Upper lobe of right lung (tissue), 1 donor: ENCODE measurements at places on chromosomes 6 and 20. TPM values are rescaled to one million over a fixed set of nuclear protein-coding genes. Genes with fewer than 3 reads are reported as not detected.

DNA sequence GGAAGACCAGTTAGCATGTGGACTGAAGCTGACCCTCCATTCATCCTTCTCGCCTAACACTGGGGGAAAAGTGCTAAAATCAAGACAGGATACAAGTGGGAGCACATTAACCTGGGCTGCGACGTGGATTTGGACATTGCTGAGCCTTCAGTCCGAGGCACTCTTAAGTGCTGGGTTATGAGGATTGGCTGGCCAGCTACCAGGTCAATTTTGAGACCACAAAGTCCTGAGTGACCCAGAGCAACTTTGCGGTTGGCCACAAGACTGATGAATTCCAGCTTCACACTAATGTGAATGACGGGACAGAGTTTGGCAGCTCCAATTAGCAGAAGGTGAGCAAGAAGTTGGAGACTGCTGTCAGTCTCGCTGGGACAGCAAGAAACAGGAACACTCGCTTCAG, 20.7 kb downstream of the FUCA2 start:
- H3K27me3 ChIP-seq, result no peaks in the 10 kb centered on the region
- no peak overlapping the region for H3K4me3 ChIP-seq
- no peak for DNase-seq

DNA sequence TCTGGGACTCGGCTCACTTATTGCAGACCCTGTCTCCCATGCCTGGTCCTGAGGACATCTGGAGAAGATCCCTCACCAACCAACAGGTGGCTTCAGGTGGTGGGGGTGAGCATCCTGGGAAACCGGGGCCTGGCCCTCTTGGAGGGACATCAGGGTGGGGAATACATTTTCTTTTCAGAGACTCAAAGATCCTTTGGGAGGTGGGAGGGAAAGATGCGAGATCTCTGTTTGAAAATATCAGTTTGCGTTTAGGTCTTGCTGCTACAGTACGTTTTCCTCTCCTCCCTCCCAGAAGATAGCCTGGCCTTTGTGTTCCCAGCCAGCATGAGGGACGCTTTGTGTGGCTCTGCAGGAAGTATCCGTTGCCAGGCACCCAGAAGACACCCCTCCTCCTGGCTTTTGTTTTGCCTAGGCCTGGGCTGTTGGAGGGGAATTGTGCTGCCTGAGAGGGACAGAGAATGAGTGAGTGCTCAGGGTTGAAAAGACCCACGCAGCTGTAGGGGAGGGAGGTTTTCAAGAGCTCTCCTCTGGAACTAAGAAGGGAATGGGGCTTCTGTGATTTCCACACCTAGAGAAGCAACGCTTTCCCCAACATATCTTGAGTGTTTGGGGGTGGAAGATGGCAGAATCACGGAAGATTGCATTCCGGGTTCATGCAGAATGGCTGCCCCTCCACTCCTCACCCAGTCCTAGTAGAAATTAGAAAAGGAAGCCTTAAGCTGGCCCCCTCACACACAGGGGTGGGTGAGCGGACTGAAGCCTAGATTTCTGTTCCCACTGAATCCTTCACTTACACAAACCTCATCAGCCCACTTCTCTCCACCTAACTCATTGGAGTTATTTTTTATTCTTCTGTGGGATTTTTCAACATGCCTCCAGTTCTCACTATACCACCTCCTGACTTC, 22.0 kb upstream of the SLC2A12 start:
- no peak overlapping the region for H3K27ac ChIP-seq
- H3K27me3 ChIP-seq, result no peaks in the 10 kb centered on the region
- H3K36me3 ChIP-seq, result no peaks in the 10 kb centered on the region
- no peak for DNase-seq
- no peaks in the 10 kb centered on the region for H3K4me1 ChIP-seq

- no peak overlapping the region for H3K27ac ChIP-seq
- no peaks in the 10 kb centered on the region for H3K4me1 ChIP-seq
- no peaks in the 10 kb centered on the region for H3K27me3 ChIP-seq
- no peaks in the 10 kb centered on the region for H3K36me3 ChIP-seq
- DNase-seq, result no peak
- no peak overlapping the region for H3K4me3 ChIP-seq
Observed at GRCh38 chr6:94462231-94462630, 1042.9 kb upstream of the EPHA7 start.

- no peak overlapping the region for H3K4me3 ChIP-seq
- no peak for DNase-seq
Observed at GRCh38 chr6:15907914-15908518, 220.9 kb upstream of the MYLIP start.

Gene RNF39
- total RNA-seq, result 2.4 TPM

- H3K27ac ChIP-seq, result no peak overlapping the region
- H3K4me1 ChIP-seq, result no peaks in the 10 kb centered on the region
- no peak for DNase-seq
- H3K36me3 ChIP-seq, result no peaks in the 10 kb centered on the region
- H3K27me3 ChIP-seq, result no peaks in the 10 kb centered on the region
- H3K4me3 ChIP-seq, result no peak overlapping the region
Observed at GRCh38 chr20:53778041-53778516, 184.4 kb upstream of the ZNF217 start.

Gene CDH26
- 8.8 TPM for total RNA-seq

Gene SIRPD
- 0.78 TPM for total RNA-seq

Gene SLC17A3
- total RNA-seq, result not detected

Gene ZNF341
- total RNA-seq, result 4.8 TPM
